SK-N-MC (cell line): ENCODE measurements at places on chromosomes 1 and 21.

DNA sequence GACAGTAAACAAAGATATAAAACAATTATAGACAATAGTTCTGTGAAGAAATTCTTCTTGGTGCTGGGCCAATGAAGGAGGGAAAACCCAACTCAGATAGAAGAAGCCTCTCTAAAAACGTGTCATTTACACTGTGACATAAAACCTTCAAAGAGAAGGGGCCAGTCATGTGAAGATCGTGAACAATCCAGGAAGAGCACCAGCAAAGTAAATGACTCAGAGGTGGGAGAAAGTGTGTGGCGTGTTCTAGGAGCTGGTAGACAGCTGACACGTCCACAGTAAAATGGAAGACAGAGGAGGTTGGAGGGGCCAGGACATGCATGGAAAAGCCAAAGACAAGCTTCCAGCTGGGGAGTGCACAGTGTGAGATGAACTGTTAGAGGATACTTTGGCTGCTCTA, 143.6 kb downstream of the VAV3 start:
- DNase-seq: no peak

DNA sequence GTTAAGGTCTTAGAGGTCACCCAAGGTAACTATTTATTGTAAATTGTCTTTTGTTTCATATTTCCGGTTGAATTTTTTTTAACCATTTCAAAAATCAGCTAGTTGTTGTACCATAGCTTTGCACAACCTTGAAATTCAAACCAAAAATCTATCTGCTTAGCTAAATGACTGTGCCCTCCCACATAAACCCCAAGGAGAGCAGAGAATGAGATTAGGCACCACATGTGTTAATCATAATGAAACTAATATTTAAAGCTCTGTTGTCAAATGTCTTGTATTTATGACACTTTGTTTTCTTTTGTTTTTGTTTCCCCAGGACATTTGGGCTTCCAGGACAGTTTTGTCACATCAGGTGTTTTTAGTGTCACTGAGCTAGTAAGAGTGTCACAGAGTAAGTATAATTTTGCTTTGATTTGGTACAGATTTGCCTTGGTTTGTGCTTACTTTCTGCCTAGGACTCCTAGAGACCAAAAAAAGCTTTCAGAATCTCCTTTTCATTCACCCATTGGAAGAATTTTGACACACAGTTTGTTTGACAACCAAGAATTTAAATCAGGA, 249.9 kb downstream of the NFIA start:
- DNase-seq: no peak

DNA sequence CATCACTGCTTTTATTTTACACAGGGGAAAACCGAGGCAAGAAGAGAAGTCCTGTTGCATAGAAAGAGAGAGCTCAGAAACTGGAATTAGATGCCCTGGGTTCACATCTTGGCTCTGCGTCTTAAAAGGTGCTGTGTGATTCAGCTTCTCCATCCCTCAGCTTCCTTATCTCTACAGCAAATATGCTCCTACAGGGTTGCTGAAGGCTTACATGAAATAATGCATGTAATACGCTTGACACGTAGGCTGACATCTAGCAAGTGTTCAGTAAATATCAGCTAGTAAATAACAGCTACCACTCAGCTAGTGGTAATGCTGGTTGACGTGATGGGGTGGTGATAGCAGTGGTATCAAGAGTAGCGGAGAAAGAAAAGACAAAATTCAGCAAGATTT, 77.1 kb upstream of the CD55 start:
- DNase-seq: no peak

DNA sequence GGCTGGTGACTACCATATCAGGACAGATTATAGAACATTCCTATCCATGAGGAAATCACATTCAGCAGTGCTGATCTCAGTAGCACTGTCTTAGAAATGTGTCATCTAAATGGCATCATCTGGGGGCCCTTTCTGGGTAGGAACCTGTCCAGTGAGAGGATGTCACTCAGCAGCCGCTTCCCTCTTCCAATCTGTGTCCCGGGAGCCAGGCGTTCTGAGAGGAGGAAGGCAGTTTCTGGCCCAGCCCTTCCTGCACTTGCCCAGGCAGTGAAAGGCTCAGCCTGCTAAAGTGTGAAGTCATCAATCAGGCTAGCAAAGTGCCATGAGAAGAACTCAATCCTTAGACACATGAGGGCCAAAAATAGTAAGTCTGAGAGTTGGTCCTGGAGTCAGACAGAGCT, 25.6 kb downstream of the RAB4A start:
- DNase-seq: no peak

DNA sequence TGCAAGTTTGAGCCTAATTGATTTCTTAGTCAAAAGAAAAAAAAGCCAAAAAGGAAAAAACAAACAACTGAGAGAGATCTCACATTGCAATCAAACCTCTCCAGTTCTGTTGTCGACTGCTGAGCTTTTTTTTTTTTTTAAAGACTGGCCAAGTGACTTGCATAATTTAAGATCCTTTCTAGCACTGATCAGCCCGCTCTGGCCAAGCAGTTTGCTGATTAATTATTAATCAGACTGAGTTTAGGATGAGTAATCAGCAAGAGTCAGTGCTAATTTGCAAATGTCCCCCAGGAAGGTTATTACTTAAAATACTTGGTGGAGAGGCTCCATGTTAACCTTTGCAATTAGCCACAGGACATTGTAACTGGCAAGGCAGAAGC, 39.3 kb downstream of the HMGB4 start:
- no peak for DNase-seq

GRCh38 chr1:230301822-230302221, 124.3 kb downstream of the PGBD5 start:
- DNase-seq: no peak
